Muscle of arm (tissue), 14 donors: ENCODE measurements at places on chromosomes 2 and 18.

DNA sequence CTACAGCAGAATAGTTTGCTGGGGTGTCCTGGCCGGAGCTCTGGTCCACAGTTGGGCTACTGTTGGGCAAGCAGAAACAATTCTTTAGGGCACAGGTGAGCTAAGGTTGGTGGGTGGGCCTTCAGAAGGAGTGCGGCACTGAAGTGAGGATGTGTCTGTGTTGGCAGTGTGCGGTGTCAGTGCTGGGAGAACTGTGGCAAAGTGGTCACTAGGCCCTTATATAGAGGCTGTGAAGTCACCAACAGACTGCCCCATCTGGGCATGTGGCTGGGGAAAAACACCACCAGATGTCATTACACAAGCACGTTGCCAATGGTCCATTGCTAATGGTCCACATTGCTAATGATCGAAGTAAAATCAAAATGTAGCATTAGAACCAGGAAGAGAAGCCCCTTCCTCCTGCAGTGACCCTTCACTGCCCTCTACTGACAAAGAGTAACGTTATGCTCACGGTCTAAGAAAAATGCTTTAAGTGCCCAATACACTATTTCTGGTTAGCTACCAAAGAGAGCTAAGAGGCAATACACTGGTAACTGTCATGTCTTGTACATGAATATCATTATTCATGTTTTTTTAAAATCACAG is 21.3 kb downstream of the SCN1A start:
- DNase-seq, result peak; percentile 5

DNA sequence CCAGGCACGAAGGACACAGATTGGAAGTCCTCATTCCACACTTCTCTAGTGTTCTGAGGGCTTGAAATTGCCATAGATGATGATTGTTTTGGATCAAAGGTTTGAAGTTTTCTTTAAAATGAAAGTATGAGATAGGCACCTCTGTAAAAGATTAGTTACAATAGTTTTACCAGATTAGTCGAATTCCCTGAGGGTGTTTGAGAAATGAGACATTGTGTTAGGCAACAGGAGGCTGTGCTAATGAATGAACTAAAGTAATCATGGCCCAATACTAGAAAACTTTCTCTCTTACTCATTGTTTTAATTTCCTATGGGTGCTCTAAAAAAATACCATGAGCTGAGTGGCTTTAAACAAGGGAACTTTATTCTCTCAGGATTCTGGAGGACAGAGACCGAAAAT is 421.7 kb downstream of the RNF144A start:
- no peak for DNase-seq

- peak; percentile 81 for DNase-seq
Observed at GRCh38 chr2:176111309-176111663, 4.2 kb downstream of the HOXD11 start.

- no peak for DNase-seq
Observed at GRCh38 chr2:55761526-55761925, 67.9 kb upstream of the PNPT1 start.

DNA sequence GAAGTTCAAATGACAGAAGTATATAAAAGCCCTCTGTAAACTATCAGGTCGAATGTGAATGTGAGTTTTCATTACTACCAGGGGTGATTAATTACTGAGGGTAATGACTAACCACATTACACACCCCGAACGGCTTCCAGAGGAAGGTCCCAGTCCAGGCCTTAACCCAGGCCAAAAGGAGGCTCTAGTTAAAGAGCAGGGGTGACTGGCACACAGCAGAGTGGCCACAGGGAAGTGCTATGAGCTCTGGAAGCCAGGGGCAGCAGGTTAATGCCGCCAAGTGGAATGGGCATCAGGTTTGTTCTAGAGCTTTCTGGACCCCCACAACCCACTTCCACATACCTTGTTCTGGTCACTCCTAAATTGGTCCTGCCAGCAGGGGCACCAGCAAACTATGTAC is 87.7 kb downstream of the BCL11A start:
- no peak for DNase-seq

GRCh38 chr18:11889284-11889683 is 18.8 kb downstream of the MPPE1 start:
- no peak for DNase-seq

- DNase-seq, result no peak
Observed at GRCh38 chr2:194223218-194223617, 1433.8 kb upstream of the SLC39A10 start.

DNA sequence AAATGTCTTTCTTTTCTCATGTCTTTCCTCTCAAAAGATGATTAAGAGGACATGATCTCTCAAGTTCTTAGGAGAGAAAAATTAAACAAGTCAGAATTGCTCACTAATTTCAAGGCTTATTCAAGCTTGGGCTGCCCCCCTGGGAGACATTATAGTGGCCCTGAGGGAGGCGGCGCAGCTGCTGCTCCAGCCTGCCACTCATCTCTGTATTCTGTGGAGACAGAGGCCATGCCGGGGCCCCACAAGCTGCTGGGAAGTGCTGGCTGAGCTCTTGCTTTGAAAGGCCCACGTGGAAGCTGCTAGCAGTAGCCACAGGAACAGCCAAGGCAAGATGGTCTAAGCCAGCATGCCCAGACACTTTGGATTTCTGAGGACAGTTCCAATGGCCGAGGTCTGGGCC is 267.4 kb downstream of the LNPK start:
- DNase-seq, result no peak

GRCh38 chr2:201813996-201814760 is 7.8 kb downstream of the CDK15 start:
- DNase-seq, result peak; percentile 38

- no peak for DNase-seq
Observed at GRCh38 chr2:98438190-98439133, 6.2 kb upstream of the INPP4A start.

DNA sequence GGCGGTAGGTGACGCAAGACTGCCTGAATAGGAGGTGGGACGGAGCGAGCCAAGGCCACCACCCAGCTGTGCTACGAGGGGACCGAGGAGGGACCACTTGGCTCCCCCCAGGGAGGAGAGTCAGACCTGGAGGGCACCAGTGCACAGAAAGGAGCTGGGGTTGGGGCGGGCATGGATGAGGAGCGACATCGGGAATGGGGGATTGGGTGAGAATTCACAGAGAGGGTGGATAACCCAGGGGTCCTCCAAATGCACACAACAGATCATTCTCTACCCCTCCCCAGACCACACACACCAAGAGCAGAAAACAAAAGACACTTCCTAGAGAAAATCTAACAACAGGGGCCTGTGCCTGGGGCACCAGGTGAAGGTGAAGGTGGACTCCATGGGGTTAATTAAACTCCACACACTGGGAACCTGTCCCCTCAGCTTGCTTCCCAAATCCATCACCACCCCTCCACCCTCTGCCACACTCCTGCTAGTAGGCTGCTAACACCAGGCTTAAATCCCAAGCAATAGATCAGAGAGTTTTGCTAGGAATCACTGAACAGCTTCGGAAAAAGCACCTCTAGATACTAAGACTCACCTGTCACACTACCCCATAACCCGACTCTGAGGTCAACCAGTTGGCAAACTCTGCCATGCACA is 274.6 kb downstream of the EIPR1 start:
- DNase-seq, result no peak

- DNase-seq, result no peak
Observed at GRCh38 chr2:205646680-205647079, 35.6 kb upstream of the NRP2 start.

GRCh38 chr2:241545523-241546473 is 12.7 kb upstream of the BOK start:
- no peak for DNase-seq
